ENCODE measurements at places on chromosomes 1 and 21.

- no peak for ATAC-seq
Observed at GRCh38 chr1:81990241-81990640, 189.5 kb downstream of the ADGRL2 start.

- no peak for ATAC-seq
Observed at GRCh38 chr1:89169166-89169565, 6.6 kb downstream of the GBP7 start.

DNA sequence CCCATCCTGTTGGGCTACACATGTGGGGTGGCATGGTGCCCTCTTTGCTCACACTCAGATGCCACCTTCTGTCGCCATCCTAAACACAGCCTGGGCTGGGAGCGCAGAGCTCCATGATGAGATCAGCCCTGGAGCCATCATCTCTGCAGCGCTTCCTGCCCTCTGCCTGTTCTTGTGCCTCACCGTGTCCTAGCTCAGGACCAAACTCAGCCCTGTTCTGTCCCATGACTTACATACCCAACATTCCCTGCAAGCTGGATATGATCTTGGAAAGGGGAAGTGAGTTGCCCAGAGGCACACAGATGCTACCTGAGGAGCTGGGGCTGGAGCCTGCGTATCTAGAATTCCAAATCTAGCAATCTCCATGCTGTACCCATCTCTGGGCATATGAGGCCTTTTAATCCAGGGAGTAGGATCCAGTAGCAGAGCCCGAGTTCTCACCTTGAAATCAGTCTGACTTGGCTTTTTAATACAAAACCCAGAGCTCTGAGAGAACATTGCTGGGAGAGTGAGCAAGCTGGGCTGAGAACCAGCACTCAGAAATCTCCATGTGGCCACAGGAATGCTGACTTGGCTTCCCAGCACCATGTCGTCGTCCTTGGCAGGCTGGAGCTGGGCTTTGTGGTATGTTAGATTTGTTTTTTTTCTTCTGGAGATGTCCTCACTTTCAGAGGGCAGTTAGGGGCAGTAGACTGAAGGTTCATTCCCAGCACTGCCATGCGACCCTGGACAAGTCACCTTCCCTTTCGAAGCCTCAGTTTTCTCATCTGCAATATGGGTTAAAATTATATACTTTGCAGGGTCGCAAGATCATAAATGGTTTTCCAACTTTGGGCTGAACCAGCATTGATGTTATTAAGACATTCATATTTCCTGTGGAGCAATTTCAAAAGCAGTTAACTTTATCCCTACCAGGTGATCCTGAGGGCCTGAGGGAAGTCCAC lies 2.6 kb downstream of the ALPL start:
- peak; percentile 59 for ATAC-seq

GRCh38 chr1:110114784-110115183 lies 2.5 kb downstream of the UBL4B start:
- ATAC-seq, result no peak

DNA sequence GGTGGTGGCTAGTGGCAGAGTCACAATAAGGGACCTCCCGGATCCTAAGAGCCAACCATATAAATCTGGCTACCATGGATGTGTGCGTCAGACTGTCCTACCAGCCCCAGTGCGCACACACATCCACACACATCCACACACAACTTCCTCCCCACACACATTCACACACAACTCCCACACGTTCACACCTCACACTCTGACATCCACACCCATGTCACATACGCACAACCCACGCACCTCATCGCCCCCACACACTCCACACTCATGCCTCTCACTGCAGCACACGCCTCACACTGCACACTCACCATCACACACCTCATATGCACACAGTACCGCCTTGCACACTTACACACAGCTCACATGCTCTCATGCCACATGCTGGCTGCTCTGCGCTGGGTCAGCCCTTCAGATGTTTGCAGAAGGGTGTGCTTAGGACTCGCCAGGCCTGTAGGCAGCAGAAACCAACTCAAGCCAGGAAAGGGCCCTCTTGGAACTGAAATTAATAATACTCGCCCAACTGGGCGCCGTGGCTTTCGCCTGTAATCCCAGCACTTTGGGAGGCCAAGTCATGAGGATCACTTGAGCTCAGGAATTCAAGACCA lies 3.0 kb downstream of the LDLRAD2 start:
- ATAC-seq, result no peak

DNA sequence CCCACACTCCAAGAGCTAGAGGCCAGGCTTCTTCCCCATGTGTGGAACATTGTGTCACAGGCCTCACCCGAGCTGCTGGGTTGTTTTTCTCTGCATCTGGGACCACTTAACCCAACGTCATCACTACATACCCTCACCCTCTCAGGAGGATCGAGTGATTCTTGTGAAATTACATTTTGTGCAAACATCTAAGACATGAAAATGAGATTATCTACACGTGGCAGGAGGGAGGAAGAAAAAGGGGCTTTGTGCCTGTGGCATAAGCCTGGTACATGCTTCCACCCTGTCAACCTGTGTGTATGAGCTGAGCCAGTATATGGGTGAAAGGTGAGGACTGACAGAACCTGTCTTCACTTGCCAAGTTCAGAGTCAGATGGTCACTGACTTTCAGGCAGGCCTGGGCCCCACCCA lies 1.6 kb downstream of the CPT2 start:
- no peak for ATAC-seq
